Stimulated activated CD4-positive, alpha-beta T cell treated with anti-CD3 and anti-CD28 coated beads, Interleukin-1b, Interleukin-23, amount 100 ng/mL, for 1 hour (primary cell): ENCODE measurements at places on chromosomes 13 and 19.

DNA sequence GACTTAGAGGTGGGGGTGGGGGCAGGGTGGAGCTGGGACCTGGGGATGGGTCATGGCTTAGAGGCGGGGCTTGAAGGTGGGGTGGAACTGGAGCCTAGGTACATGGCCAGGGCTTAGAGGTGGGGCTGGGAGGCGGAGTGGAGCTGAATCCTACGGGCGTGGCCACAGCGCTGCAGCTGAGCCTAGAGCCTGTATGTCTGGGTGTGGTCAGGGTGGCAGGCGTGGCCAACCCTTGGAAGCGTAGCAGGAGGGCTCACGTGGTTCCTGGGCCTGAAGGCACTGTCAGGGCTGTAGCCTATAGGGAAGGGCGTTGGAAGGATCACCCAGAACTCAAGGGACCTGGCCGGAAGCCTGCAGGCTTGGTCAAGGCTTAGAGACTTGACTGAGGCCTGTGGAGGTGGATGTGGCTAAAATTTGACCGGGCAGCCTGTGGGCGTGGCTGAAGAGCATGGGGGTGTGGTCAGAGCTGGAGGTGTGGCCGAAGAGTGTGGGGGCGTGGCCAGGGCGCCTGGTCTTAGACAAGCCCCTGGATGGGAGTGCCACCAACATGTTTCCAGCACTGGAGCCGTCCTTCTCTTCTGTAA is 24.3 kb downstream of the COLGALT1 start:
- no peak for DNase-seq

GRCh38 chr19:55986487-55986886 is at the start of gene NLRP5:
NLRP5 (plus strand) TSS chr19:55986775.
- no peak for DNase-seq

- no peak for DNase-seq
Observed at GRCh38 chr13:48819899-48820298, 155.8 kb upstream of the FNDC3A start.

GRCh38 chr13:45779901-45780300 is 71.7 kb downstream of the SIAH3 start:
- DNase-seq: no peak

- no peak for DNase-seq
Observed at GRCh38 chr13:105804561-105805190, 730.8 kb downstream of the EFNB2 start.

DNA sequence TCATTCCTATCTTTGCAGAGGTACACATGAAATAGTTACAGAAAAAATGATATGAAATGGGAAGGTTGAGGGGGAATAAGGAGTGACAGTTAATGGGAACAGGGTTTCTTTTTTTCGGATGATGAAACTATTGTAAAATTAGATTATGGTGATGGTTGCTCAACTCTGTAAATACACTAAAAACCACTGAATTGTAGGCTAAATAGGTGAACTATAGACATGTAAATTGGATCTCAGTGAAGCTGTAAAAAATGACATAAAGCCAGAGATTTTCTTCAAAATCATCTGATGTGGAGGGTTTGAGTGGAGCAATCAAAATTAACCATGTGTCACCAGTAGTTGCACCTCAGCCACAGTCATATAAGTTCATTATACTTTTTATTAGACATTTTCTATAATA is 6.6 kb upstream of the FLT3 start:
- DNase-seq: no peak

DNA sequence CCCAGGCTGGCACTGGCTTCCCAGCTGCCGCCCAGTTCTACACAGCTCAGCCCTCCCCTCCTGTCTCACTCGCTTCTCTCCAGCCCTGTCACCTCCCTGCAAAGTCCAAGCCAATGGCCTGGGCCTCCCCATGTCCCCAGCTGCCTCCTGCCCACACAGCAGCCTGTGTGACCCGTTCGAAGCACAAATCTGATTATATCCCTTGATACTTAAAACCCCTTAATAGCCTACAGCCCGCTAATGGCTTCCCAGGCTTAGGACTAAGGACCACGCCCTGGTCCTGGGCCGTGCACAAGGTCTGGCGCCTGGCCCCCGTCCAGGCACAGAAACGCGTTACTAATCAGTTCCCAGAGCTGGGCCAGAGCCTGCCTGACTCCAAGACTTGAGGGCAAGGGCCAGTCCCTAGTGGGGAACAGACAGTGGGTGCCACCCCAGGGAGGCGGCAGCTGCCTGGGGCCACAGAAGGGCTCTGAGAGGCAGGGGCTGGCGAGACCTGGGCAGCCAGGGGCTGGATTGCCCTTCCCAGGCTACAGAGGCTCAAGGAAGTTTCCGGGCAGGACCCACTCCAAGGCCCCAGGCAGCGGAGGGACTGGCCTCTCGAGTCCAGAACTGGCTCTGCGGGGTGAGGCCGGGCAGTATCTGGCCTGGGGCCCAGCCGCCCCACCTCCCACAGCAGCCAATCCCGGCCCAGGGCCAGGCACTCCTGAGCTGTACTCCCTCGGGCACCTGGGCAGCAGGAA is 10.4 kb downstream of the XAB2 start:
- DNase-seq: no peak

- no peak for DNase-seq
Observed at GRCh38 chr13:55577847-55578210, 1562.9 kb upstream of the PRR20A start.
